ENCODE measurements at places on chromosomes 5 and 9.

GRCh38 chr9:85038061-85038460 lies 368.5 kb downstream of the NTRK2 start:
- no peak for DNase-seq

DNA sequence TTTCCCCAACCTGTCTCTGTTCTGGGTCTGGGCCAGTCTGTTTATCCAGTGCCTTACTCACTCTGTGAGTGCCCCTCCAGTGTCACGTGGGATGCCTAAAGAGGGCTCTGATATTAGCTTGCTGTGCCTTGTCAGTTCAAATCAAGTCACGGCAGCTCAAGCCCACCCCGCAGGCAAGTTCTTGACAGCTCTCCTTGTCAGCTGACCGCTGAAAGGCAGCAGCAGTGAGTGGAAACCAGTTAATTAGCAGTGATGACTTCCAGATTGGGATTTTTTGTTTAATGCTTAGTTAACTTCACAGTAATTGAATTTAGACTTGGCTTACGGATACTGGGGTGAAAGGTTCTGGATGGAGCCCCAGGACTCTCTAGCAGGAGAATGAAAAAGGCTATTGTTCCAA lies 210.1 kb downstream of the PSAT1 start:
- DNase-seq, result no peak

- DNase-seq, result no peak
Observed at GRCh38 chr5:60437308-60437707, 262.7 kb downstream of the DEPDC1B start.

DNA sequence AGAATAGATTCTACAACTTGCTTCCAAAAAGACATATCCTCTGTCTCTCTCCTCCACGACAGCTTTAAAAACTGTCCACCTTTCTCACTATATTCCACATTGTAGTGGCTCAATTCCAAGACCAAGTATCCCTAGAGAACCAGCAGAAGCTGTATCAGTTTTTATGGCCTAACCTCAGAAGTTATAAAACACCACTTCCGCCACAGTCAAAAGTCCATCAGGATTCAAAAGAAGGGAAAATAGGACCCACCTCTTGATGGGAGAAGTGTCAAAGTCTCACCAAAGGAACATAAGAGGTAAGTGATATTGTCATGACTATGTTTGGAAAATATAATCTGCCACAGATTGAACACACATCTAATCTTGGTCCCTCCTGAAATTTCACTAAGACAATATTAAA lies 299.2 kb upstream of the RGMB start:
- DNase-seq, result no peak

DNA sequence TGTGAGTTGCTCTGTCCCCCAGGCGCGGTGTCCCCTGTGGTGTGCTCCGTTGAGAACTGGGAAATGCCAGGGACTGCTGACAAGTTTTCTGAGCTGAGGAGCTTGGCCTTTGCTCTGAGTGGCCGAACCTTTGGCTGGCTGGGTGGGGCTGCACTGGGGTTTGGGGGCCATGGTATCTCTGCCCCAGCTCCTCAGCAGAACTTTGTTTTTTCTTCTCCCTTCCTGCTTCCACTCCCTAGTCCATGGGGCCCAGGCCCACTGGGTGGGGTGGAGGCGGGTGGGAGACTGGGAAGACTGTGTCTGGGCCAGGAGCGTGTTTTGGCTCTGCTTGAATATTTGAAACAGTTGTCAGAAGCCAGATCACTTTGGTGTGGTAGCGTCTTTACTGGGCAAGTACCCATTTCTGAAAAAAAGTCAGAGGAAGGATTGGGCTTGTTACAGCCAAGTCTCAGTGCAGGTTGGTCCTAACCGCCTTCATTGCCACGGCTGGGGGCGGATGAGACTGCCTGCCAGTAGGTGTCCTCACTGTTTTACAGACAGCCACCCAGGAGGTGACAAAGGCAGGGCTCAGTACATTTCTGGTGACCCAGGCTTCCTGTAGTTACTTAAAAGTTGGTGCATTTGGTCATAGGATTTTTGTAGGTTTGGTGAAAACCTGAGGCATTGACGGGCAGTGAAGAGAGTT lies 92.7 kb downstream of the DAB2IP start:
- DNase-seq, result no peak

Measured in stimulated activated CD4-positive, alpha-beta T cell treated with anti-CD3 and anti-CD28 coated beads, TNF-alpha, amount 100 ng/mL, for 24 hours (primary cell).